ENCODE measurements at places on chromosomes 3 and 15.

DNA sequence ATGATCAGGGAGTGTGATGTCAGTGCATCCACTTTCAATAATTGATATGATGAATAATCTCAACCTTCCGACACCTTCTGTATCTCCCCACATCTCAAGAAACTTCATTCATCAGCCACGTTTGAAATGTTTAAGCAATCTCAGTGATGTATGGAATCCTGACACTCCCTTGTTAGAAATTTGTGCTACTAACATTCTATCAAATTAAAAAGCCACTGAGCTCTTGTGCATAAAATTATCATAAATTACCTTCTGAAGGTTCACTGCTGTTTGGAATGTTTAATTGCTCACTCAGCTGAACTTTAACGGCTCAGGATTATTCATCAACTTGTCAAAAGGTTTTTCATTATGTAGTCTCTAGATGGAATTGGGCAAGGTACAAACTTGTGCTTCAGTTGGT lies 108.4 kb upstream of the DPH6 start:
- DNase-seq: no peak

GRCh38 chr3:125112981-125113380 lies 57.2 kb upstream of the HEG1 start:
- no peak for DNase-seq

DNA sequence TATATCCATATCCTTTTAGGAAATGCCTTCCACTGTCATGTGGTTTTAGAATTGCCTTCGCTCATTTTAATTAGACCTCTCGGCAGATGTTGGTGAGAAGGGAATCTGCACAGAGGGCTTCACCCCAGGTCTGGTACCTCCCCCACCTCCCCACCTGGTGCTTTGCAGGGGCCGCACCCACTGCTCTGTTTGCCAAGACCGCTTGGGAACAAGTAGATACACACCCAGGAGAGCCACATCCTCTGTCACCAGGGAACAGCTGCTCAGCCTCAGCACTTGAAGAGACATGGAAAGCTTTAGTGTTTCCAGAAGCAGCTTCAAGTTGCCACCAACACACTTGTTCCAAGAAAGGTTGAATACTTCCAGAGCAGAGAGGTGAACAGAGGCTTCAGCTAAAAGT lies 21.8 kb downstream of the LRRC31 start:
- no peak for DNase-seq

DNA sequence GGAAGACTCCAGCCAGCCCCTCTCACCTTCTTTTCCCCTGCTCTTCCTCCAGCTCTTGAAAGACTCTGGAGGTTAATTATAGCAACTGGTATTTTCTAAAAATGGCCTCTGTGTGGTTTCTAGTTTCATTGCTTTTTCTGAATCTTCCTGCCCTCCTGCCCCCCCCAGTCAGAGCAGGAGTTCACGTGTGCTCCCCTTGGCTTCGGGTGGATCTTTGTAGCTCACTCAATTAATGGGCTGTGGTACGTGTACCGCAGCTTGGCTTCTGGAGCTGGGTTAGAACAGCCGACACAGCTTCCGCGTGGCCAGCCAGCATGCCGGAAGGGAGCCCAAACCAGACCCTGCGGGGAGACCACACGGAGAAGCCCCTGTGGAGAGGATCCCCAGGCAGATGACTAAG lies 31.5 kb downstream of the TM2D3 start:
- no peak for DNase-seq

DNA sequence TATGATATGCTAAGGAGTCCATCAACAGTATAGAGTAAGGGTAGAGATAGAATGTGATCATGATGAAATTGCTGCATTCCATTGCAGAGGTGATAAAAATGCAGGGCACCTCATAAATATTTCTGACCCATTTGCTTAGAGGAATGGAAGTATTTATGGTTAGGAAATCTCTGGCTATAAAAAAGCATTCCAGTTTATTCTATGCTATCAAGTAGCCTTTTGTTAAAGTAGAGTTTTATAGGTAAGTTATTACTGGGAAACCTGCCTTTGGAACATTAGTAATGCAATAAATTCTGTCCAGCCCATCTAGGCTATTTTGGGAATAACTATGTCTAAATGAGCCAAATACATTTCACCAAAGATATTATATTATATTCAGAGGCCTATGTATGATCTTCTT lies 19.8 kb upstream of the STRIT1 start:
- no peak for DNase-seq

- peak; percentile 26 for DNase-seq
Measured at GRCh38 chr3:123412811-123413604, 35.9 kb downstream of the ADCY5 start.

DNA sequence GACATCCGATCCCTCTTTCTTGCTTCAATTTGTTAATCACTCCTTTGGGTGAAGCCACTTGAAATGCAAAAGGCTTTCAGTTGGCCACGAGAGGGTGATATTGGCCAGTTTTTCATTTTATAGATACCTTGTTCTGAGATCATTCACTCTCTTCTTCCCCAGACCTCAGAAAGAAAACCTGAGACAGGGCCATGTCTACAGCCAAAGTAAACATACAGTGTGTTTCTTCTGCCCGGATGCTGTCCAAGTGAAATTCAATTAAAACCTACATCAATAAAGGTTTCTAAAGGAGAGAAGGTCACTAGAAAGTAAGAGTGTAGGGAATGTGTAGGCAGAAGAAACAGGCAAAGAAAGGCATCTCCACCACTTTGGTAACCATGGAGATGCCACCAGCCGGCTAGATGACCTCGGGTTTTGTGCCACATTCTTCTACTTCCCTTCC lies 39.5 kb upstream of the FMN1 start:
- peak; percentile 44 for DNase-seq

GRCh38 chr3:10432931-10433330 lies 72.5 kb downstream of the ATP2B2 start:
- DNase-seq: no peak

DNA sequence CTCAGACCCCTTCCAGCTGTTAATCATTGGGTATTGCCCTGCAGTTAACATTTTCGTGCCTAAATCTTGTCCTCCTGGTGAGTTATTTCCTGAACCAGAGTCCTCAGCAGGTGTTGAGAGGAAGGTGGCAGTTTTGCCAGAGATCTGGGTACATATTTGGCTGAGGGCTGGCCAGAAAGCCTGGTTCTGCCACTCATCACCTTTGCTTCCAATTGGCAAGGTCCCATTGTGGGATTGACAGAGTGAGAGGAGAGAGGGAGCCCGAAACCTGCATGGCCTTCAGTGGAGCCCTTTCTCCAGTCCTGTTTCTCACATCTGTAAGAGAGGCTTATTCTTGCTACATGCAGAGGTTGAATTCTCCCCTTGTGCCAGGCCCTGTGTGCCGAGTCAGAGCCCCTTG lies 8.9 kb upstream of the TKT start:
- DNase-seq: no peak

DNA sequence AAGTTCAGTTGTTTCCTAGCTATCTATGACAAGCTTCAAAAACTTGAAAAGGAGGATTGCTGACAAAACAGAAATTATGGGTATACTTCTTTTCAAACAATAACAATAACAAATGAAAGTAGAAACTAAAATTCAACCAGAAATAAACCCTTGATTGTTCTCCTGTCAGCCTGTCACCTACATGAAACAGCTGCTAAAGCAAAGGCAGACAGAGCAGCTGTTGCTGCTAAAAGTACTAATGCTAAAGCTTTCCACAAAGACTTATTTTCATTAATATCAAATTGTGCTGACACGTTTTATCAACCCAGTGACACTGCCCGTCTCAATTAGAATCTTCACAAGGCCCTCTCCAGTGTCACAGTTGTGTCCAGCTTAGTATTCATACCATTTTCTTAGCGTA lies 533.2 kb upstream of the GBE1 start:
- no peak for DNase-seq

DNA sequence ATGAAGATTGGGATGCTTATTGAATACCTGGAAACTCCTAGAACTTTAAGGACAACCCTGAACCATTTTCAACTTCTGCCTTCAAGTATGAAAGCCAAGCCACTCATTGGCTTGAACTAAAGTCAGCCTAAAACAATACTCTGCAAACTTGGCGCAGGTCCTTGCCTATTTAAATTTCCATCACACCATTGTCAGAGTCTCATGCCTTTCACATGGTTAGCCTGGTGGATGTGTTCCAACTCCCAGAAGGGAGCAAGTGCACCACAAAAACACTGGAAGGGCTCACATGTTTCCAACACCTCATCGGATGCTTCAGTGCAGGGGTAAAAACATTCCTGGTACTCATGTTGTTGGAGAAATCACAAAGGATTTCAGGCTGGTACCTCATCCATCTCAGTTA lies 511.6 kb upstream of the MDFIC2 start:
- no peak for DNase-seq

DNA sequence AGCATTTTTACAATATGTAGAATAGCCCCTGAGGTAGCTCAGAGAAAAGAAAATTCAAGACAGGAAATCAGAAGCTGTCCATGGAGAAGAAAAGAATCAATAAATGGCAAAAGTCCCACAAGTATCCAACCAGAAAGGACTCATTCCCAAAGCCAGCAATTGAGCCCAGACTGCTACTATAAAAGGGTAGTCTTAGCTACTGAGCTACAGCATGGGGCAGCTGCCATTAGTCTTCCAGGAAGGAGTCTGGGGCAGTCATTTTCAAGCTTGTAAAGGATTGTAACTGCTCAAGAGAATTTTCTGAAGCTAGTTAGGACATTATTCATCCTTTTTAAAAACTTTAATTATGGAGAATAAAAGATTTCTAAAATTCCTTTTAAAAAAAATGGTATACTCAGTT lies 10.5 kb downstream of the LEKR1 start:
- DNase-seq: no peak

GRCh38 chr15:99145005-99145404 lies 40.1 kb downstream of the SYNM start:
- no peak for DNase-seq

- peak; percentile 44 for DNase-seq
Measured at GRCh38 chr15:51094606-51095569, at the start of gene TNFAIP8L3. Gene TNFAIP8L3, minus strand, starts transcription at chr15:51094906. Its CDS starts 311 bp downstream, at chr15:51094595.

- no peak for DNase-seq
Measured at GRCh38 chr3:177449360-177450006, 252.2 kb upstream of the TBL1XR1 start.

GRCh38 chr3:101351829-101352228 lies 31.5 kb upstream of the IMPG2 start:
- DNase-seq: no peak

GRCh38 chr3:187669675-187670504 lies at the start of gene SST:
Gene SST, minus strand, starts transcription at chr3:187670394. Its CDS starts 103 bp downstream, at chr3:187670291.
- DNase-seq: peak; percentile 58

GRCh38 chr15:41917767-41918430 lies 24.0 kb upstream of the SPTBN5 start:
- peak; percentile 67 for DNase-seq

DNA sequence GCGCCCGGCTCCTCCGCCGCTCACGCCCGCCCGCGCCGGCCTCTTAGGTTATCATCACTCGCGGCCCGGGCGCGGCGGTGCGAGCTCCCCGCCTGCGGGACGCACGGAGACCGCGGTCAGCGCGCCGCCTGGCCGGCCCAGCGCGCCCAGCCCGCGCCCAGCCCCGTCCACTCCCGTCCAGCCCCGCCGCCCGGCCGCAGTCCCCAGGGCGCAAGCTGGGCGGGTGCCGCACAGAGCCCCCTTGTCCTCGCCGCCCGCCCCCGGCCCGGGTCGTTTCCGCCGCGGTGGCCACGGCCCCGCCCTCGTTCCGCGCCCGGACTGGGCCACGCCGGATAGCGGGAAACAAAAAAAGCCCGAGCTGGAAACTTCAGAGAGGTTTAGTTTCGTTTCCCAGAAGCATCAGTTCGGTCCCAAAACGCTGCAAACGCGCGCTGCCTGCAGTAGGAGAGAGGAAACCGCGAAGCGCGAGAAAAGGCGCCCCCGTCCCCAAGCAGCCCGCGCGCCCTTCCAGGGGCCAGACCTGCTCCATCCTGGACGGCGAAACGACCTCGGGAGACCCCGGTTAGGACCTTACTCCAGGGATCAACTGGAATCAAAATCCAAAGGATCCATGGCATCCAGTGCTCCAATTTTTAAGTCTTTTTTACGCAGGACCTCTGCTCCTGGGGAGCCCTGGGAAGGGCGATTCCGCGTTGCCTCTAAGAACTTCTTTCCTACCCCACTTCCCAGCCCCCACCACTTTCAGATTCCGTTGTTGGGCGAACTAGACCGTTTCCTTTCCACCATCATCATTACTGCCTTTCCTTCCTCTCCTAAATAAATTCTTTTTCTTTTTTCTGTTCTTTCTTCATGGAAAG lies at the start of gene ATP10A:
Gene ATP10A (minus strand): TSS at position 217 of the 857 bp plus-strand sequence. CDS start 231 bp downstream, outside the sequence.
- DNase-seq: peak; percentile 62

- peak; percentile 95 for DNase-seq
Measured at GRCh38 chr3:48595526-48596121, 495 bp upstream of the COL7A1 start.

- no peak for DNase-seq
Measured at GRCh38 chr3:36864180-36865053, 80.4 kb downstream of the TRANK1 start.

- no peak for DNase-seq
Measured at GRCh38 chr3:63934041-63934866, 22.1 kb upstream of the SCAANT1 start.

DNA sequence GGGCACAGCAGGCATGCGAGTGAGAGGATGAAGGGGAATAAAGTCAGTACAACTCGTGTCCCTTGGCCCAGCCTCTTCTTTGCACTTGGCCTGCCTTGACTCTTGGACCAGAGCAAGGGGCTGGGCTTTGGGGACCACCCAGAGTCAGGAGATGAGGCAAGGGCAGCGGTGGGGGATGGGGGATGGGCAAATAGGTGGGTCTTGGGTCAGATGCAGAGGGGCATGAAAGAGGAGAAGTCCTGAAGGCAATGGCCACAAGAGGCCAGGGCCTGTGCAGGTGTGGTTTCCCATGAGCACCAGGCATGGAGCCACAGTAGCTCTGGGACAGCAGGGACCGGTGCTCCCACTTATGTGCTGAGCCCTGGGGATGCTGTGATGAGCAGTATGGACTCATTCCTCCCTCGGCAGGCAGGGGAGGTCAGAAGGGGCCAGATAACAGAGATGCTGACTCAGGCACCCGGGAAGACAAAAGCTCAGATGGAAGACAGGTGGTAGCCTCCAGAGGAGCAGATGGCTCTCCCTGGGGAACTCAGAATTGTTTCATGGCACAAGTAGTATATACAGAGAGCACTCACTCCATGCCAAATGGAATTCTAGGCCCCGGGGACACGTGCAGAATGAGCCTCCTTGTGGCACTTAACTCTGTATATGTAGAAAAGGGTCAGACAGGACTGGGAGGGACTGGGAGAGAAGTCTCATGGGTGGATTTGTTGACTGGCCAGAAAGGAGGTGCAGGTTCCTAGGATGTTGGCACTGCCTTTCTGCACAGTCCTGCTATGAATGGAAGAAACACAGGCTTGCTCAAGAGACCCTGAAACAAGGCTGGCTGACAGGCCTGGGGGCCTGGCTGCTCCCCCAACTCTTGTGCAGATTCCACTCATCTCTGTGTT lies 14.3 kb downstream of the ZBTB47 start:
- no peak for DNase-seq

GRCh38 chr3:123657568-123657967 lies 72.7 kb upstream of the HACD2 start:
- no peak for DNase-seq

GRCh38 chr3:21691036-21691435 lies 60.0 kb downstream of the ZNF385D start:
- DNase-seq: no peak
